ENCODE measurements at places on chromosomes 12 and 14.

DNA sequence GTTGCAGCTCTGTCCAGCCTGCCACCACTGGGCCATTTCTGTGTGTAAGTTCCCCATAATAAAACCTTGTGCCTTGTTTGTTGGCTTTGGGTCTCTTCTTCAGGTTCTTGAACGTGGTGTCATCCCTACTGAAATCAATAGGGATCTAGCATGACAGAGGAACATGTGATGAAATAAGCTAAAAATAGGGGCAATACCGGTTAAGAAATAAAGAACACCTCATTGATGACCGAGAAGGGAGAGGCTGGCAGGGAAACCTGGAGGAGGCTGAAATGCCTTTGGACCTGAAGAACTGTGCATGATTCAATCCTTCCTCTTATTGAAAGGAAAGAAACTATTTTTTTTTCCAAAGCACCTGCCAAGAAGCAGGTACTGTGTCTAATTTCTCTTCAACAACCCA is 172.3 kb downstream of the PPM1H start:
- DNase-seq: no peak

GRCh38 chr12:130424858-130425697 is 87.4 kb downstream of the PIWIL1 start:
- no peak for DNase-seq

- no peak for DNase-seq
Observed at GRCh38 chr12:30169839-30170591, 386.3 kb upstream of the TMTC1 start.

- no peak for DNase-seq
Observed at GRCh38 chr12:26808766-26809476, 24.1 kb downstream of the ITPR2 start.

- no peak for DNase-seq
Observed at GRCh38 chr14:96027431-96028355, 11.5 kb upstream of the C14orf132 start.

GRCh38 chr12:4572680-4573079 is 10.7 kb downstream of the DYRK4 start:
- DNase-seq: no peak

DNA sequence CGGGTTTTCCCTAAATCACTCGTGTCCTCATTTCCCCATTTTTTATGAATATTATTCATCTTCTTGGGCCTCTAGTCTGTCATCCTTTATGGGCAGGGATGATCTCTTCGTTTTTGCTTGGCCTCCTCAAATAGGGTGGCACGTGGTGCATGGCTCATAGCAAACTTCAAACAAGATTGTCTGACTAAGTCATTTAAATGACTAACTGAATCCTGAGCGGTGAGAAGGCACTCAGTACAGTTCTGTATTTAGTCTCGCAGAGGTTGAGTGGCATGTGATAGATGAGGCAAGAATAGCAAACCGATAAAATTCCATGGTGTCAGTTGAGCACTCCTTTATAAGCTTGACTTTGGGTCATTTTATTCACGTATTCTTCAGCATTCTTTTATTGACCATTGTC is 5.7 kb upstream of the JDP2 start:
- peak; percentile 76 for DNase-seq

GRCh38 chr12:53241623-53242412 is 9.8 kb upstream of the RARG start:
- no peak for DNase-seq

DNA sequence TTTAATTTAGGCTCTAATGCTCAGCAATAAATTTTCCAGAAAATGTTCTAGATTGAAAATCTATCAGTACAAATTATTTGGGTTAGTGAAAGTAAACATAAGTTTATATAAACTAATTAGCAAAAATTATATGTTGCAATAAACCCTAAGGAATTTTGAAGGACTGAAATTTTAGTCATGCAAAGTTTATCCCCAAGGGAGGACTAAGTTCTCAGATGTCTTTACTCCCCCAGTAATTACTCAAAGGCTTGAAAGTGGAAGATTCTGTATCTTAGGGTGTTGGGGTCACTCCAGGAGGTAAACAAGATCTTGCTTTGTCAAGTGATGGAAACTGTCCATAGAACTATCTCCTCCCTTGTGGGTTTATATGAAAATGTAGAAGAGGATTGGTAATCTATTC is 183.7 kb downstream of the AKAP6 start:
- DNase-seq: peak; percentile 30

Data from fibroblast of skin of right biceps (primary cell).